ENCODE measurements at places on chromosomes 2 and 18.
A peak's percentile ranks its signal among the peaks of the same experiment; 100 is the strongest.

- DNase-seq: peak; percentile 9
Observed at GRCh38 chr18:74745633-74746403, 148.1 kb downstream of the ZNF407 start.

- no peak for DNase-seq
Observed at GRCh38 chr2:233168919-233169318, 82.6 kb upstream of the ATG16L1 start.

GRCh38 chr2:54084600-54084999 lies 30.8 kb upstream of the ACYP2 start:
- DNase-seq: no peak

- DNase-seq: no peak
Observed at GRCh38 chr2:154720651-154721050, 22.2 kb downstream of the KCNJ3 start.

All from fibroblast of gingiva (primary cell).